ENCODE measurements at places on chromosomes 5 and 9.

- DNase-seq = no peak
These were observed 86.5 kb upstream of the FSTL4 start for GRCh38 chr5:133698646-133699526.

GRCh38 chr9:115118879-115119218 is 892 bp upstream of the TNC start:
- DNase-seq = peak; percentile 96

DNA sequence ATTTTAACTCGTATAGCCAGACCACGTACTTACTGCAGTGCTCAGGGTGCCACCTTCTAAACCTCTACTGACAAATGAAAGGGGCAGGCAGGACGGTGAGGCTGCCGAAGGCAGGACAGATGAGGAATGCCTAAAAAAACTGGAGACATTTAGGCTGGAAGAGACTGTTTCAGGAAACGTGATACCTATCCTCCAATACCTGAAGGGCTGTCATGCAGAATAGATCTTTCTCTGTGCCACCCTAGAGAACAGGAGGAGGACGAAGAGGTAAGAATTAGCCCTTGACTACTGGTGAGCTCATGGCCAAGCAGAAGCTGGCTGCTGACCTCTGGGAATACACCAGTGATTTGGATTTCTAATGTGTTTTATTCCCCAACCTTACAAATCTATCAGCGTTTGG is 139.4 kb downstream of the EFNA5 start:
- no peak for DNase-seq

DNA sequence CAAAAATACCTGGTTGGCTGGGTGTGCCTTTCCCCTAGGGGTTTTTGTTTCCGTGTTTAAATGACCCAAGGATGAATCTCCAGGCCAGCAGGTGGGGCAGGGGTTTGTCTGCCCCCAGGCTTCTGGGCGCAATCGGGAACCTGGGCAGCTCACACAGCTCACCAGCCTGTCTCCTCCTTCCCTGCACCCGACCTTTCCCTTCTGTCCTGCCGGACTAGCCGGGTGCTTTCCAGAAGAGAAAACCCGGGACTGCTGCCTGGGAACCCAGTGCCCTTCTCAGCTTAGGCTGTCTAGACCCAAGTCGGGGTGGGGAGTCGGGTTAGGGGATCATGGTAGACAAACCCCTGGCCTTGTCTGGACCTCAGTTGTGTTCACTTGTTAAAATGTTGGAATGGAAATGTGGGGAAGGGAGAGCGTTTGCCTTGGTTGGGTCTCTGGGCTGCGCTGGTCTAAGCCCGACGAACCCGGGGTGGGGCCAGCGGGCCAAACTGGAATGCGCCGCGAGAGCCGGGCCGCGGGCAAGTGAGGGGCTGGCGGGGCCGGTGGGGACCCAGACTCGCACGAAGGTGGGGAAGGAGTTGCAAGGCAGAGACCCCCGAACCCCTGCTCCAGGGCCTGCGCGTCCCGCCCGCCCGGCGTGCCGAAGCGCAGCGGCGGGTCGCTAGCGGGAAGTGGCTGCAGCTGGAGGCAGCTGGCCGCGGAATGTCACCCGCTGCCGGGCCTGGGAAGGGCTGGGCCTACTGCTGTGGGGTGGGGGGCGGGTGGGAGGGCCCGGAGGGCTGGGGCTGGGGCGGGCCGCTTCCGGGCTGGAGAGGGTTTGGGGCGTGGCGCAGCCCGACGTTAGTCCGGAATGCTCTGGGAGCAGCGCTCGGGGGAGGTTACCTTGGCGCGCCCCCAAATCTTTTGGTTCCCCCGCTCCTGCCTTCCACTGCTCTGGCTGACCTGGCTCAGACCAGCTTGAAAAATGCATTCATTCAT is 84.6 kb downstream of the DAB2IP start:
- DNase-seq = peak; percentile 51

GRCh38 chr5:42993516-42994245 is 46.4 kb downstream of the ANXA2R start:
- DNase-seq = no peak

- DNase-seq = no peak
These were observed 435.9 kb downstream of the HCN1 start for GRCh38 chr5:45260292-45260691.

DNA sequence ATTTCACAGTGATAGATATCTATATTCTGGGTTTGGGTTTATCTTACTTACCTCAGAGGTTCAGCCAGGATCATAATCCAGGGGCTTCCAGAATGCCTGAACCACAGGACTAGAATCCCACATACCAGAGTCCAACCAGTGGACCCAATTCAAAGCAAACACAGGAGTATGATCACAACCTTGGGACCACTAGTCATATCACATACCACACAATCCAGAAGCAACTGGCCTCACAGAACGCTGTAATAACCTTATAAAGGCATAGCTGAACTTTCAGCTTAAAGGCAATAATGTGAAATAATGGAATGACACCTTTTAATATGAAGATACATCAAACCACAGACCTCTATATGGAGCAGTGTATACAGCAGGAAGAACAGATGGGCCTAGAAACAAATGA is 25.3 kb downstream of the RAPGEF6 start:
- DNase-seq = no peak

- DNase-seq = no peak
These were observed 194.9 kb upstream of the ZNF608 start for GRCh38 chr5:124941051-124942049.

- no peak for DNase-seq
These were observed 225.0 kb downstream of the VPS13A start for GRCh38 chr9:77402286-77402685.

DNA sequence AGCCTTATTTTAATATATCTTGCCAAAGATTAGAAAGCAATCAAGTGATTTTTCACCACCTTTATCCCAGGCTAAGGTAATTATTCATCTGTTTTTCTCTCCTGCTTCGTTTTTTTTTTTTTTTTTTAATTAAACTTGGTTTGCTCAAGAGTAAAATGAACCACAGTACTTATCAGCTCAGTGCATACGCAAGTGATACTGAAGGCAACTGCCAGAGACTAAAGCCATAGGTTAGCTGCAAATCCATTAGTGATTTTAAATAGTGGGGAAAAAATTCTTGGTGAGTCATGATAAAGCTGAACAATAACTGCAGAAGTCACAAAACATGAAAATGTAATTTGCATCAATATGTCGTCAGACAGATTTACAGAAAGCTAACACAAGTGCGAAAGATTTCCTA is 829.1 kb downstream of the PTPRD start:
- no peak for DNase-seq

- DNase-seq = no peak
These were observed 475.8 kb downstream of the SPOCK1 start for GRCh38 chr5:137023371-137023770.

DNA sequence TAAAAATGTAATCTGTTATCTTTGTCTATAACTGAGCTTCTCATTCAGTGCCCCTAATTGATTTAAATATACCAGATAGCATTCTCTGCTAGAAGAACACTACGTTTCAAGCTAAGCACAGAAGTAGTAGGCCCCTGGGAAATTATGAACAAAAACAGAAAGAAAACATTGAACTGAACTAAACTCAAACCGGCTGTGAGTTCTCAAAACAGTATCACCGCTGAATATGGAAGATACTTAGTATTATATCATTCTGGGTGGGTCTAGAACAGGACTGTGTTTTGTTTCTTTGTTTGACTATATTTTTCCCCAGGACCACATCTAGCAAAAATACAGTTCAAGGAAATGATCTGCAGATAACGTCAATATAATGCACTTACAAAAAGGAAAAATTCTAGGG is 95.1 kb upstream of the HMHB1 start:
- DNase-seq = no peak

- no peak for DNase-seq
These were observed 37.9 kb upstream of the NR4A3 start for GRCh38 chr9:99783799-99784198.

GRCh38 chr9:20042128-20042711 is 253.4 kb upstream of the SLC24A2 start:
- DNase-seq = no peak

DNA sequence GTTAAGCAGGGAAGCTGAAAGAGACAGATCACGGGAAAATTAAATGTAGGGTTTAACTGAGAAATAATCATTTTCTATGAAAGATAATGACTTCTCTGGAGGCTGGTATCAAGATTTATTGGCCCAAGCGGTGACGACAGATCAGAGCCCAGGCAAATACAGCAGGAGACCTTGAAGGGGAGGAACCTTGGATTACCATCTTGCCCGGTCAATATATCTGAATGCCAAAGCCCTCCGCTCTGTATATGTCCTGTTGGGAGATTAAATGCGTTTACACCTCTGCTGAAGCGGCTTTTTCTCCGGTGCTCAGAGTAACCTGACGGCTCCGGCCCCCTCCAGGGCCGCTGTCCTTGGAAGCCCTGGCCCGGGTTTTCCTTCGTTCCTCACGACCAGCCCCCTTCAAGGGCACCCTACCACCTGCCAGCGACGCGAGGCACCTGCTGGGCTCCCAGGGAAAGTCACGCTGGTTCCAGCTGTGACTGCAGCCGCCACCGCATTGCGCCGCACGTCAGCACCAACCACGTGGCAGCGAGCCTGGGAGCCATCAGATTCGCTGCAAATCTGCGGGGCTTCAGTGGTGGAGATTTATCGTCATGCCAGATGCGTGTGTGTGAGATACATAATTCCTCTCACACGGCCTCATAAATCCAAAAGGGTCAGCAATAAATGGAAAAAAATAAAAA is 4.4 kb upstream of the QSOX2 start:
- DNase-seq = no peak

DNA sequence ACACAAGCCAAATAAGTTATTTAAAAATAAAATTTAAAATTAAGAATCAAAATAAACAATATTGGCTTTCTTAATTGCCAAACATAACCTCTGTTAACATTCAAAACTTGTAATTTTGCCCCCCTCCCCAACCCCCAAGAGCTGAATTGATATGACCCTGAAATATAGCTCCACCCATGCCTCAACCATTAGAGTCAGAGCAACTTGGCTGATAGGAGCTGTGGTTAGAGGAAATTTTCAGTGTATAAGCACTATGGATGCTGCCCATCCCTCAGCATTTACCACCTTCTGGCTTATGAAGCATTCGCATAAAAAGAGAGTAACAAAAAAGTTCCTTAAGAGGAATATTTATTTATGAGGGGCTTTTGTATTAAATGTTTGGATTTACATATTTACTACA is 6.1 kb downstream of the POC5 start:
- DNase-seq = no peak

DNA sequence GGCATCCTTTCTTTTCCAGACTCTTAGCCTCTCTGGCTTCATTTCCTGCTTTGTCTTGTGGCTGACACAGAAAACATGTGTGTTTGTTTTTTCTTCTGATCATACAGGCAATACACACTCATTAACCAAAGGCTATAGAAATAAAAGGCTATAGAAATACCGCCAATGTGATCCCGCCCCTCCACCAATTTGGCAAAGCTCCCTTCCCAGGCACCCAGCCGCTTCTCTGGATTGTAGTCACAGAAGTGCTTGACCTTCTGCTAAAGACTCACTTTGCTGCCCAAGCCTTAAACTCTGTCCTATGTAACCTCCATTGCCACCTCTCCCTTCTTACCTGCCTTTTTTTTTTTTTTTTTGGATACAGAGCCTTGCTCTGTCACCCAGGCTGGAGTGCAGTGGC is 5.3 kb downstream of the TXNDC15 start:
- no peak for DNase-seq

- DNase-seq = no peak
These were observed 78.1 kb downstream of the NDUFAF2 start for GRCh38 chr5:61023131-61023530.

DNA sequence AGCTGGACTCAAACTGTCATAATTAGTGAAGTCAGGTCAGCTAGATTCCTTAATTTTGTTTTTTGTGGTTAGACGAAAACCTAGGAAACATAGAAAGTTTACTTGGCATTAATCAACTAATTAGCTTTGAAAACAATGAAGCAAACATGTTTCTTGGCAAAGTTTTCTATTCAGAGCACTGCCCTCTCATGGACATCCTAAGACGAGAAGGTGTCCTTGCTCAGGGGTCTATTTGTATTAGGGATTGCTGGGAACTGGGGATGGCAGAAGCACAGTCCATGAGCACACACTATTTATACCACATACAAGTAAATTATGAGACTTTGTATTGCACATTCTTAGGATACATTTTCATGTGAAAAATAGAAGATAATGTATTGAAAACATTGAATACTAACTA is 49.7 kb downstream of the POC5 start:
- DNase-seq = no peak

GRCh38 chr5:181047921-181048320 is 7.9 kb downstream of the BTNL9 start:
- DNase-seq = no peak

DNA sequence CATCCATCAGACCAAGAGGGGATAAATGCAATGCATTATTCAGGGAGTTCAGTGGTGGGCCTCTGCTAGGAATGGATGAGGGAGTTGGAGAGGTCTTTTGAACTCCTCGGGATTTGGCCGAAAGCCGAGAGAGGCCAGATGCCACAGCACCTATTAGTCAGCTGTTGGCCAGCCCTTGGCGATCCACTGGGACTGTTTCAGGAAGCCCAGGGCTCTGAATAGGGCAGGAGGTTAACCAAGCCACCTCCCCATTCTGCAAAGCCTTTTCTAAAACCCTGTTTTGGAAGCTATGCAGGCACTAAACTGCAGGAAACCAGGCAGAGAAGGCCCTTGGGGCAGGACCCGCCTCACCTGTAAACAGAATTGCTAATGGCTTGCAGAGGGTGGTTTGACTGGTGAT is 37.8 kb downstream of the ASTN2 start:
- no peak for DNase-seq

DNA sequence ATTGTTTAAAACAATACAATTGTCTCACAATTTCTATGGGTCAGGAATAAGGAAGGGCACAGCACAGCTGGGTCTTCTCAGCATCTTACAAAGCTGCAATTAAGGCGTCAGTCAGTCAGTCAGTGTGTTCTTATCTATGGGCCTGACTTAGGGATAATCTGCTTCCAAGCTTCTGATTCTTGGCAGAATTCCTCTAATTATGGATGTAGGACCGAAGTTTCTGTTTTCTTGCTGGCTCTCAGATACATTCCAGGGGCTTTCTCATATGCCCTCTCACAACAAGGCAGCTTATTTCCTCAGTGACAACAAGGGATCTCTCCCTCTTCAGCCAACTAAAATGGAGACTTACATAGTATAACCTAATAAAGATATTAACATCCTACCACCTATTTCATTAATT is 1925.3 kb upstream of the ACO1 start:
- no peak for DNase-seq

DNA sequence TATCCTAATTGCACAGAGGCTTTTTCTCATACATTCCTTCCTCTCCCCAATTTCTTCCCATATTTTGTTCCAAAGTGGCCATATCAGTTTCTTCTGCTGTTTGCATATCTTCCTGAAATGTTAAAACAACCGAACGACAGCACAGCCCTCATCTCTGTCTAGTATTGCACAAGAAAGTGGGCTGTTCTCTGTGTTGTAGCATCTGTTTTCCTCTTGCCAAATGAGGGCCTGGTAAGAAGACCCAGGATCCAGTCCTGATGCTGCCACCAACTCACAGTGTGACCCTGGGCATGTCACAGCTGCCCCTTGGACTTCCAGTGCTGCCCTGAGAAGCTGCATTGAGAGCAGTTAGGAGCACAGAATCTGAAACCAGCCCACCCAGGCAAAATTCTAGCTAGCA is 4.1 kb downstream of the SLC31A2 start:
- no peak for DNase-seq

GRCh38 chr9:127723444-127723843 is 7.6 kb downstream of the TTC16 start:
- DNase-seq = no peak

- peak; percentile 20 for DNase-seq
These were observed 599 bp downstream of the KIAA1191 start for GRCh38 chr5:176360894-176361436.
